ENCODE measurements at places on chromosomes 5 and 9. TPM values are rescaled to one million over a fixed set of nuclear protein-coding genes. Genes with fewer than 3 reads are reported as not detected.

CBY3 gene
- 1.6 TPM for total RNA-seq

CAMK4 gene
- total RNA-seq = 16.2 TPM

PCDHGB3 gene
- total RNA-seq = 0.81 TPM

PCDHAC2 gene
- not detected for total RNA-seq

ATP6V0E1 gene
- total RNA-seq = 150 TPM

OBP2B gene
- not detected for total RNA-seq

TAS2R1 gene
- not detected for total RNA-seq

Measured in natural killer cell treated with Interleukin-12 subunit alpha and Interleukin-12 subunit beta and Interleukin-15 and Interleukin-18, amount 100 ng/mL, for 72 hours (primary cell).